ENCODE measurements at places on chromosomes 2 and 18. TPM values are rescaled to one million over a fixed set of nuclear protein-coding genes. Genes with fewer than 3 reads are reported as not detected.

The KIF1A gene
- total RNA-seq = not detected

The ATL2 gene
- 53.1 TPM for total RNA-seq

The MTCL1 gene
- total RNA-seq = 0.38 TPM

The SP9 gene
- not detected for total RNA-seq

The MEX3C gene
- total RNA-seq = 91.8 TPM

The PMAIP1 gene
- 48.8 TPM for total RNA-seq

The PSTPIP2 gene
- total RNA-seq = 65.6 TPM

The SEPTIN2 gene
- total RNA-seq = 264 TPM

The CXCR1 gene
- 0.28 TPM for total RNA-seq

The CHRND gene
- not detected for total RNA-seq

The LRATD1 gene
- total RNA-seq = not detected

The PLCL1 gene
- 0.14 TPM for total RNA-seq

The CDK15 gene
- not detected for total RNA-seq

The RPRM gene
- total RNA-seq = not detected

The AFTPH gene
- 38.7 TPM for total RNA-seq

The RND3 gene
- total RNA-seq = not detected

The CYBRD1 gene
- total RNA-seq = 0.78 TPM

The ZNF892 gene
- total RNA-seq = 4.1 TPM

The SNORC gene
- total RNA-seq = 1.5 TPM

The PRSS56 gene
- not detected for total RNA-seq
